ENCODE measurements at places on chromosomes 6 and 20.

DNA sequence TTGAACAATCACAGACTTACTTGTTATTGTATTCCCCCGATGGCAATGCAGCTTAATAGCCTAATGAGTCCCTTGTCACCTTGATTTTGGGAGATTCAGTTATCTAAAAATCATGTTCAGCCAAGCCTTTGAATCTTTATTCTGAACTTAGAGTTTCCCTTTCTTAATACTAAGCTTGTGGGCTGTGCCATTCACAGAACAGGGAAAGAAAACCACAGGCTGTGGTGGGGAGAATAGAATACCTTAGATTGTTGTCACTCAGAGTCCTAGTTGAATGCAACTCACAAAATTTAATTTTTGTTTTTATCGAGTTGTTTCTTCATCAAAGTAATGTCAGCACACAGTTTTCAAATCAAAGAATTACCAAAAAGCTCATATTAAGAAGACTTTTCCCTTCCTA is 37.4 kb downstream of the RFPL4B start:
- no peak for DNase-seq

- peak; percentile 35 for DNase-seq
These were observed 50.9 kb downstream of the NUDT3 start for GRCh38 chr6:34341481-34341971.

DNA sequence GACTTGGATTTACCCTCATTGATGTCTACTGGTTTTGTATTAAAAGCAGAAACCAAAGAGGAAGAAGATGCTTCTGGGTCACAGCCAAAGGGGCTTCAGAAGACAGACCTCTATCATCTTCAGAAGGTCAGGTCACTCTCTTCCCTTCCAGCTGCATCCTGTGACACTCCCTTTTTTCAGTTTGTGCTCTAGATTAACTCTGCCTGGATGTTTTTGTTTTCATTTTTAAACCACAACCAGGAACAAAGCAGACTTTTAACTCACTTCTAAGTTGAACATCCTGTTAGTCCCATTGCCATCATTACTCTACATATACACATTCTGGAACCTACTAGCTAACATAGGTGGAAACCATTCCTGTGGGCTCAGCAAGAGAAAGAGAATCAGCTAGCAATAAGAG is 45.2 kb downstream of the AKIRIN2 start:
- no peak for DNase-seq

DNA sequence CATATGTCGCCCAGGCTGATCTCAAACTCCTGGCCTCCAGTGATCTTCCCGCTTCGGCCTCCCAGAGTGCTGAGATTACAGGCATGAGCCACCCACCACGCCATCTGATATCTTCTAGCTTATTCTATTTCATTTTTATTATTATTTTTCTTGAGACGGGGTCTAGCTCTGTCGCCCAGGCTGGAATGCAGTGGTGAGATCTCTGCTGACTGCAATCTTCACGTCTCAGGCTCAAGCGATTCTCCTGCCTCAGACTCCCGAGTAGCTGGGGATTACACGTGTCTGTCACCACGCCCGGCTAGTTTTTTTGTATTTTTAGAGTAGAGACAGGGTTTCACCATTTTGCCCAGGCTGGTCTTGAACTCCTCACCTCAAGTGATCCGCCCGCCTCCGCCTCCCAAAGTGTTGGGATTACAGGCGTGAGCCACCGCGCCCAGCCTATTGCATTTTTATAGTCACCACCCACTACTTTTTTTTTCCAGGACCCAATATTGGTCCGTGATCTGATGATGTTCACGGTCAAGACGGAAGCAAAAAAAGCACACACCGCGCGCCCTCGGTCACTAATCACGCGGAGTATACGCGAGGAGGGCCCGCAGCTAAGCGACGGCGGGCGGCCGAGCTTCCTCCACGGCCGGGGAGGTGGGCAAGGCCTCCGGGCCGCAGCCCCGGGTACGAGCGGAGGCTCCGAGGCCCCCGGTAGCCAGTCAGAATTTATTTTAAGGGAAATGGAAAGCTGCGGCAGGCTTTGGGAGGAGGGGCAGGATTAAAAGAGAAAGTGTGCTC is 1.1 kb upstream of the LSM14B start:
- no peak for DNase-seq

- DNase-seq = no peak
These were observed 453.3 kb downstream of the RFPL4B start for GRCh38 chr6:112800439-112800838.

DNA sequence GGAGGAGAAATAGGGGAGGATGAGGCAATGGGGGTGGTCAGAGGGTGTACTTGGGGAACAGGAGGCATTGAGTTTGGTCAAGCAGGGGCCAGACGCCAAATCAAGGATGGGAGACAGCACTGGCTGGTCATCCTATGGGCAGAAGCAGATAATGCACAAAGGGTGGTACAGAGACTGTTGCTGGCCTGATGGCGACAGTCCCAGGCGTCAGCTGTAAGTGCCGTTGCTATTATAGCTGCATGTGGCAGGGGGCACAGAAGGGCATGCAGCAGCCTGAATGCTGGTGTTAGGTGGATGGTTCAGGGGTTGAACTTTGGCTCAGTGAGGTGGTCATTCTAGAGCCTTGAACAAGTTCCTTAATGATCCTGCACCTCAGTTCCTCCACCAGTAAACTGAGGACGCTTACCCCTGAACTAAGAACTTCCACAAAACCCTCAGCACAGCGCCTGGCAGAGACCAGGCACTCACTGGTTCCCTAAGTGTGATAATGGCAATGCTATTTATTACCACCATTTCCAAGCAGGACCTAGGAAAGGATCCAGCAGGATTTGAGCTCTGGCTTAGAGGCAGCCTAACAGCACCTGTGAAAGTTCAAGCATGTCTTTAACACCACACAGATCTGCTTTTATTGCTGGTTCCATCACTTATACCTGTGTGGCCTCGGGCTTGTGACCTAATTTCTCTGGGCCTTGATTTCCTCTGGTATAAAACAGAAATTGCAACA is 162.7 kb downstream of the INSM1 start:
- no peak for DNase-seq

DNA sequence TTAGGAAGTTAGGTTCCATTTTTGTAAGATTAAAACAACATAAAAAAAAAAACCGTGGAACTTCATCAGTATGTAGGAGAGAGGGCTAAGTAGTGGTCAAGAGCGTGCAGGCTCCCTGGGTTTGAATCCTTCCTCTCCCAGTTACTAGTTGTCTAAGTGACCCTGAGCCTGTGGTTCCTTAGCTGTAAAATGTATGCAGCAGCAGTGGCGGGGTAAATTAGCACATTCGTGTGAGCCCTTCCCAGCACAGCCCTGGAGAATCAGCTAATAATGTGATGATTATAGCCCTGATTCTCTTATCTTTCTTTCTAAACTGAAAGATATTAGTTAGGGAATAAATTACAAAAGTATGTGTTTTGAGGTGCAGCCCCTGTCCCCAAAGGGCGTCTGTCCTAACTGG is 32.6 kb downstream of the TM9SF4 start:
- DNase-seq = no peak

- no peak for DNase-seq
These were observed 42.0 kb upstream of the PRDM1 start for GRCh38 chr6:106044151-106044550.

- DNase-seq = no peak
These were observed 16.8 kb upstream of the SNX9 start for GRCh38 chr6:157806131-157806855.

DNA sequence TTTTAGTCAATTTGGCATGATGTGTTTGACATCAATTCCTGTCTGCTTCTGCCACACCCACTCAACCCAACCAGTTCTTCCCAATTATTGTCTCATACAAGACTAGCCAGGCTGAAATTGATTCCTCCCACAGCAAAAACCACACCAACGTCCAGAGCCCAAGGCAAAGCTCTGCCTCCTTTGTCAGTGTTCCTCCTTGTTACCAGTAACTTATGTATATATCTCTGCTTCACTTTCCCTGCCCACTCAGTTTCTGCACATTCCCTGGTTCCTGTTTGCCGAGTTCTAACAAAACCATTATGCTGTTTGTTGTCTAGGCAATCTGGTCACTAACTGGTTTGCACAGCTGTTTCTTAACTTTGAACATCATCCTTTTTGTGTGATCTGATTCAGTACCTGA is 547.9 kb upstream of the PTCHD4 start:
- no peak for DNase-seq

DNA sequence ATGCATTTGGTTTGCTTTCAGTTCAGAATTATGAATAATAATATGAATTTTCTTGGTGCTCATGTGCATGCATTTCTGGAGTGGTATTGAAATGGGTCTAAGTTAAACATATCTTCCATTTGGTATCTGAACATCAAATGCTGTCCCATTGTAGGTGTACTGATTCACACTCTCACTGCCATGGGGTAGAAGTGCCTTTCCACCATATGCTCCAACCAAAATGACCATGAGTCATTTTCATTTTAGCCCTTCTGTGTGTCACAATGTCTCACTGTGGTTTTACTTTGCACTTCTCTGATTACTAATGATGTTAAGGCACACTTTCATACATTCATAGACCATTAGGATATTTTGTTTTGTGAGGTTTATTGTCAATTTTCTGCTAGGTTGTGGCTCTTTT is 211.9 kb downstream of the HAO1 start:
- no peak for DNase-seq

DNA sequence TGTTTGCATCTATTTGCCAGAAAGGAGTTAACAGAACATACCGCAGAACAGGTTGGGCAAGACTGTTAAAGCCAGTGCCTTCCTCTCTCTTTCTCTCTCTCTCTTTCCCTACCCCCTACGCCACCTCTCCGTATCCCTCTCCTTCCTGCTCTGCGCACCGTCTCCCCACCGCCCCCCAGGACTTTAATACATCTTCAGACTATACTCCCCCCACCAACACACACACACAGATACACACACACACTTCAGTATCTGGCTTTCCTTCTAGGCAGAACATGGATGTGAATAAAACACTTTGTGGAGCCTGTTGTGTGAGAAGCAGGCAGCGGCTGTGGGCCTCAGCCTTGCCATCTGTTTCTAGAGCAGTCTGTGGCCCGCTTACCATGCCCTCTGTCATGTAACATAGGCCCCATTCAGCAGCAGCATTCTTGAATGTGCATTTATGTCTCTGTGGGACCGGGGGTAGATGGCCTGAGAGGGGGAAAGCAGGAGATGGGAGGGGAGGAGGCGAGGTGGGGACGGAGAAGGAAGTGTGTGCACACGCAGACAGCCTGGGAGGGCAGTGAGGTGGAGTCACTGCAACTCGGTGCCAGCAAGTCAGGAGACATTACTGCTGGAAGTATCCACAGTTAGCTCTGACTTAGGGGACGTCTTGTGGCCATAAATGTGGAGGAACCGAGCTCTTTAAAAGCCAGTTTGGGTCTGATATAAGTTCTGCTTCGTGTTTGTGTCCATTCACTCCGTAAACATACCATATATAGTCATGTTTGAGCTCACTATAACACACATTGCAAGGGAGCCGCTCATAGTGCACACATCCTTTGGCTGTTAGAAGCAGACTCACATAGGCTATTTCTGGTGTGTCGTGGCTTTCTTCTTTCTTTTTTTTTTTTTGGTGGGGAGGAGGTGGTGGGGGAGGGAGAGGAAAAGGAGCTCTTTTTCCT is 38.4 kb downstream of the RREB1 start:
- DNase-seq = peak; percentile 63

DNA sequence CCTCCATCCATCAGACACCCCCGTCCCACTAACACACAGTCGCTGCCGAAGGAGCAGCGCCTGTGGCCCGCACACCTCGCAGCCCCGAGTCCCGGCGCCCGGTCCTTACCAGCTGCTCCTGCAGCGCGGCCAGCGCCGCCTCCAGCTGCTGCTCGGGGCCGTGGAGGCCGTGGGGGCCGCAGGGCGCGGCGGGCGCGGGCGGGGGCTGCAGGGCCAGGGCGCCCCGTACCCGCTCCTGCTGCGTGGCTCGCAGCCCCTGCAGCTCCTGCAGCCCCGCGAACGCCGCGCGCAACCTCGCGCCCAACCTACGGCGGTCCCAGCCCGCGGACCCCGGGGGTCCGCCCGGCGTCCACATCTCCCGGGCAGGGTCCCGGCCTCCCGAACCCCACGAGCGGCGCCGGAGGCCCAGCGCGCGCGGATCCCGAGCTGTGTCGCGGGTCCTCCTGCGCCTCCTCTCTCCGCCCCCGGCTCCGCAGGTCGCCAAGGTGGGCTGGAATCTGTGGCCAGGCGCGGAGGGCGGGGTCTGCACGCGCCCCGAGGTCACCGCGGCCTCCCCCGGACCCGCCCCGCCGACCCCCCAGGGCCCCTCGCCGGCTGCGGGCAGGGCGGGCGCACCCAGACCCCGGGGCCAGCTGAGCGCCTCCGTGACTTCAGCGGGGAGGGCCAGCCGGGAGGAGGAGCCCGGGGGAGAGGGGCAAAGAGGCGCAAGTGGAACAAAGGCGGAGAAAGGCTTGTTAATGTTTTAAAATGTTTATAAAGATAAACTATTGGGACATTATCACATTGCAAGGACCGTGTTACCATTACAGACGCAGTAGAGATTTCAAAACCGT is at the start of gene DACT2:
Gene DACT2 (minus strand): TSS at position 499 of the 833 bp plus-strand sequence. CDS start 144 bp downstream, at position 355.
- no peak for DNase-seq

DNA sequence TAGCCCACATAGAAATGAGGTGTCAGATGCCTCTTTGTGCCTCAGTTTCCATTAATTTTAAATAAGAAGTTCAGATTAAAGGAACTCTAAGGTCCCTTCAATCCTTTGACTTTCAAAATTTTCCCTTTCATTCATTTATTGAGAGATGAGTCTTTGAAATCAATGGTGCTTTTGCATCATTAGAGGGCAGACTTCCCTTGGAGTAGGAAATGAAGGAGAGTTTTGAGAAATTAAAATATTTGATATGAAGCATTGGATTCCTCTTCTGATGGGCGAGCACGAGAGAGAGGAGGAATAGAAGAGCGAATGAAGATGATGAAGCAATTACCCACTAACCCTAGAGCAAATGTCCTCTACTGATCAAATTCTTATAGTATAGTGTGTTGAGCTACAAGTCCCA is 105.7 kb downstream of the EDN1 start:
- DNase-seq = no peak

DNA sequence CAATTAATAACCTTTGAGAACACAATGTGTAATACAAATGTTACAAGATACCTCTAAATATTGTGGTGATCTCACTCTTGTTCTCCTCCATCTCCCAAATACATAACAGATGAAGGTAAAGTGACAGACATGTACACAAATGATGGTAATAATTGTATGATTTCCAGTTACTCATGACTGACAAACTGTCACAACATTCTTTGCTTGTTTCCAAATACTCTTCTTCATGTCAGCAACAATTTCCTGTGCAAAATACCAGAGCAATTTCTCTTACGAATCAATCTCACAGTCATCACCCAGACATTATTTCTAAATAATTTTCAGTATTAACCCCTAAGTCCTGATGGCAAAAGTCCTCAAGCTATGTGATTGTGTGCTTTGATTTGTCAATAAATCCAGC is 92.9 kb downstream of the RPS12 start:
- DNase-seq = no peak

- DNase-seq = no peak
These were observed 8.1 kb upstream of the ARFGAP1 start for GRCh38 chr20:63264519-63264918.
